ENCODE measurements at places on chromosomes 2 and 18.

GRCh38 chr2:145573608-145574007, 1053.7 kb upstream of the ZEB2 start:
- DNase-seq, result no peak

DNA sequence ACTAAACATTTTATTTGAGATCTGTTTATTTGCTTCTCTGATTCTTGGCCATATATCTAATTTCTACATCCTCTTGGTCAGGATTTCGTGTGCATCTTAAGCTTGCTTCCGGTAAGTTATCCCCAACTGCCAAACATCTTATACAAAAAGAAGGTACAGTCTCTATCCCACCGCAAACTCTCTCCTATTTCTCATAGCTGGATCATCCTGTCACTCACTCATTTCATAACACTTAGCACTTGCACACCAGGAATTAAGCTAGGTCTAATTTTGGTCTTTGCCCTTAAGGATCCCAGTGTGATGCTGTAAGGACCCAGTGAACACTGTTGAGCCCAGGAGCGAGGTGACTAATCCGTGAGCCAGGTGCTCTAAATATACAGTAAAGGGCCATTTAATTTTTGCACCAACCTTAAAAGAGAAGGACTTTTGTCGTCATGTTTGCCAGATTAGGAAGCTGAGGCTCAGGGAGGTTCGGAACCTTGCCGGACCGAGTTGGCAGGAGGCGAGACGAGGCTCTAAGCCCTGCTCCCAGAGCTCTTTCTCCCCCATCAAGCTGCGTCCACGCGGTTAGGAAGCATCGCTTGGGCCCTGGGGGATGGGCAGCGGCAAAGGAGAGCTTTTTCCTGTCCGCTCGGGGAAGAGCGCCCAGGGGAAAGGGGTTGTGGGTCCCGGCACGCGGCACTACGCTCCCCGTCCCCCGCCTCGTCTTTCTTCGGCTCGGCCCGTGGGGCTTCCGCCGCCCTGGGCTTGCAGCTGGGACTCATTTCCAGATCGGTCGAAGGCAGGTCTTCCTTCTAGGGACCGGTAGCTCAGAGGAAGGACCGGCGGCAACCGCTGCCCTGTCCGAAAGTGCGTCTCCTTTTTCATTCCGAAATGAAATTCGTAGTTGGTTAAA, 4.1 kb upstream of the ITPRIPL1 start:
- DNase-seq, result no peak

- DNase-seq, result no peak
Observed at GRCh38 chr18:35473562-35473961, 24.2 kb downstream of the INO80C start.

DNA sequence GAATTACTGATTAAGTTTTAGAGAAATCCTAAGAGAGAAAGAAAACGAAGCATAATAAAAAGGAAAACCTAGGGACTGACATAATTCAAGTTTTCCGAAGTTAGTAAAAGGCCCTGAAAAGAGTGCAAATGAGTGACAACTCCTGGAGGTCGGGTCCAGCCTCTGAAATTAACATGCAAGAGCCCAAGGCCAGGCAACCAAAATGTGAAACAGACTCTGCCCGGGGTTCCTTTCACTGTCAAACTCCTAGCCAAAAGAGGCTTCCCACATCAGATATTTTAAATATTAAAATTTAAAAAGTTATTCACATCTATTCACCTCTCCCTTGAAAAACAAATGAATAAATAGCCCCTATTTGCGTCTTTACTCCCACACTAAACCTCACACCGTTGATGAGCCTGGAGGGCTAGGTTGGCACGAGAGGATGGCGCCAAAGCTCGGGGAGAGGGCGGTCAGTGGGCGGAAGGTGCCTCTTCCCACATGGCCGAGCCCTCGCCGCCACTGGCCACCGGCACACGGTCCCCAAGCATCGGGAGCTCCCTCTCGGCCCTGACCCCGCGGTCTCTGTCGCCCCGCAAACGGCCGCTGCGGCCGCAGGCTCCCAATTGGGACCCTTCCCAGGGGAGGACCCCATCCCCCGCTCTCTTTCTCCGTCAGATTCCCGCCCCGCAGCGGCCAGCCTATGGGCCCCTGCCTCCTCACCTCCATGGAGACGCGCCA, 630 bp downstream of the PPM1G start:
- DNase-seq, result no peak

GRCh38 chr2:139353874-139354273, 573.7 kb upstream of the NXPH2 start:
- DNase-seq, result no peak

DNA sequence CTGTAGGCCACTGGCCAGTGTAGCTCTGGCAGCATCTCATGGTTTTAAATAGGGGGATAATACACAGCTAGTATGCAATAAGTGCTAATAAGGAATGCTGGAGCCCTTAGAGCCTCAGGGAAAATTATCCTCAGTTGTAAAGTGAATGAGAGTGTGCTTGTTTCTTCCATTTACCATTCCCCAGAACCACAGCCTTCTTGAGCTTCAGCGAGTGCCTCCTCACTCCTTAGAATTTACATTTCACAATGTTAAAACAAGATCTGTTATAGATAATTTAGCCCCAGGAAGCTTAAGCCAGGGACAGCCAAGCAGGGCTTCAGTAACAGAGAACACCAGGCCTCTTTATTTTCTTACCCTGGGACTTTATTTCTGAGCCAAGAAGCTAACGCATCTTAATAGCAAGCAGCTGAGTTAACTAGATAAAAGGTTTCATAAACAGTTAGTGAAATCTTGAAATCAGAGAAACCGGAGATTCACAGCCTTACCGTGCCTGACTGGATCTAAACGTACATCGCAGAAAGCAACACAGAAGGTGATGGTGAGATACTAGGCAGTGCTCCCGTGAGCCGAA, 535.2 kb downstream of the TDRD15 start:
- DNase-seq, result no peak

- no peak for DNase-seq
Observed at GRCh38 chr2:23562143-23562542, 177.2 kb downstream of the KLHL29 start.

GRCh38 chr2:139992078-139992477, 1211.9 kb upstream of the NXPH2 start:
- DNase-seq, result no peak

GRCh38 chr2:221943076-221943810, 355.6 kb downstream of the PAX3 start:
- no peak for DNase-seq

DNA sequence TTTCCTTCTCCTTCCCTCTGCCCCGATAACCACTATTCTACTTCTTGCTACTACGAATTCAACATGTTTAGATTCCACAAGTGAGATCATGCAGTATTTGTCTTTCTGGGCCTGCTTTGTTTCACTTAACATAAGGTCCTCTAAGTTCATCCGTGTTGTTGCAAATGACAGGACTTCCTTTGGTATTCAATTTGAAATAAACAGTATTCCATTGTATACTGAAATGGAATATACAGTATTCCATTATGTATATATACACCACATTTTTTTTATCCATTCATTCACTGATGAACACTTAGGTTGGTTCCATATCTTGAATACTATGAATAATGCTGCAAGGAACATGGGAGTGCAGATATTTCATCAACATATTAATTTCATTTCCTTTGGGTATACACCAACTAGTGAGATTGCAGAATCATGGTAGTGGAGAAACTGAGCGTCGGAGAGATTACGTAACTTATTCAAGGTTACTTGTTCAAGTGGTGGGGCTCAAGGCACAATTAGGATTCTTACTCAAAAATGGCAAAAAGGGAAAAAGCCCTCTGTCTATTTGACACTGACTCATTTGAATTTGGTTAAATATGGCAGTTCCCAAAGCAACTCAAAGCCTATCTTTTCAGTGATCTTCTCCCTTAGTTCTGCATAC, 85.1 kb downstream of the CHN1 start:
- DNase-seq, result no peak

DNA sequence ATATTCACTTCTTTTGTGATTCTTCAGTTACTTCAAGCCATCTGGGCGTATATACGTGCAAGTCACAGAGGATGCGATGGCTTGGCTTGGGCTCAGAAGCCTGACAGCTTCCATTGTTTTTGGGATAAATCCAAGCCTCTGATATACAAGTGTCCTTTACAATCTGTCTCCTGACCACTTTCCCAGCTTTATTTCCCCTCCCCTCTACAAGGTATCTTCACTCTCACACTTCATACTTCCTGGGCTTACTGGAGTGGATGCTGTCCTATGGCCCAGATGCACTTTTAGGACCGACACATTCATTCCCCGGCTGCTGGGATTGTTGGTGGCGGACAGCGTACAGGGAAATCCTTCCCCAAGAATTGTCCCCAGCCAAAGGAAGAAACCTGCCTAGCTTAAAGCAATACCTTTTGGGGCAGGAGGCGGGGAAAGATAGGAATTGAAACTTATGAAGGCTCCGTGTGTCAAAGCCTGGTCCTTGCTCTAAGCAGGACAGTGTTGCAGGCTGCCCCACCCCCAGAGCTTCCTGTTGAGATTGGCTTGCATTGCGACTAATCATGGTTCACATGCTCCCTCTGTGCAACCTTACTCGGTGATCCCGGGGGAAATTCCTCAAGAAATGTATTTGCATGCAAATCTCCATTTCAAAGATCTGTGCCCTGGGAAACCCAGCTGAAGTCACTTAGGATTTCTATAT, 802.9 kb upstream of the ID2 start:
- no peak for DNase-seq

DNA sequence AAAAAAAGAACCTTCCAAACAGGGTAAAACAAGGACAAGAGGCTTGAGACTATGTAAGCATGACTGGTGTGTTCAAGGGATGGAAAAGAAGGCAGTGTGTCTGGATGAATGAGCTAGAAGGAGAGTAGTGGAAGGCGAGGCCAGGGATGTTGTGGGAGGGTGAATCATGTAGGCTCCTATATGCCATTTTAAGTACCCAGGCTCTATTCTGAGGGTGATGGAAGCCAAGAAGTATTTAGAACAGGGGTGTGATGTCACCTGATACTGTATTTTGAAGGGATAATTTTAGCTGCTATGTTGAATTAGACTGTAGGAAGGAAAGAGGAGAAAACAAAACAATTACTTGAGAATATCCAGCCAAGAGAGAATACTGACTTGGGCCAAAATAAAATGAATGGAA, 524.7 kb upstream of the CRIM1 start:
- no peak for DNase-seq

DNA sequence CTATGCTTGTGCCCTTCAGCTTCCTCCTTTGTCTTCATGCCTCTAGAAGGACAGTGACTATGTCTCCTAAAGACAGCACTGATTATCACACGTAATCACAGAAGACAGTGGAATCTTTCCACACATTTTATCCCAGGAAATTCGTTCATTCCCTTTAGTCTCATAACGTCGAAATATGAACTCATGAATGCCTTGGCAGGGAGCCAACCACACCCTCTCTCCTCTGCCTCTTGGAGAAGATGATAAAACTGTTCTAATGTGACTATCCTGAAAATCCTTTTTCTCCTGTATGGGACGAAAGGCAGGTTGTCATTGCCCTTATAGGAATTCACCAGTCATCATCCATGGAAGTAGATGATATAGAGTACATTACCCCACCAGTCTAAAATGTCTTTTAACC, 726.6 kb upstream of the FANCL start:
- DNase-seq, result no peak

GRCh38 chr2:132980304-132980703, 310.3 kb upstream of the LYPD1 start:
- no peak for DNase-seq

- DNase-seq, result no peak
Observed at GRCh38 chr2:239034561-239035341, 186.9 kb downstream of the TWIST2 start.

DNA sequence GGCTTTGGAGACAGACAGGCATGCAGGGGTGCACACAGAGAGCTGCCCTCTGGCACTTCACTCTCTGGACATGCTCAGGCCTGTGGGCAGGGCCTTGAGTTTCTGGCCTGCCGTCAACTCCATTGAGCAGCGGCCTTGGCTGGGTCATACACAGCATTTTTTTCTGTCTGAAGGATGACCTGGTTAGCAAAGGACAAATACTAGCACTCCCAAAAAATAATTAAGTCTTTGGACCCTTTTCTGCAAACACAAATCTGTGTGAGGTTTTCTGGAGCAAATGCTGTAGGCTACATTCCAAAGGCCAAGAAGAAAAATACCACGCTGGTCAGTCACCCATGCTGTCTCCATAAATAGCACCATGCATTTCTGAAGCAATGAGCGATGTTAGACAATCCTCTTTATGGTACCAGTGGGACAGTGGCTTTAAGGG, 124.7 kb upstream of the CTAGE1 start:
- no peak for DNase-seq

GRCh38 chr18:2486426-2486825, 84.9 kb downstream of the METTL4 start:
- no peak for DNase-seq

DNA sequence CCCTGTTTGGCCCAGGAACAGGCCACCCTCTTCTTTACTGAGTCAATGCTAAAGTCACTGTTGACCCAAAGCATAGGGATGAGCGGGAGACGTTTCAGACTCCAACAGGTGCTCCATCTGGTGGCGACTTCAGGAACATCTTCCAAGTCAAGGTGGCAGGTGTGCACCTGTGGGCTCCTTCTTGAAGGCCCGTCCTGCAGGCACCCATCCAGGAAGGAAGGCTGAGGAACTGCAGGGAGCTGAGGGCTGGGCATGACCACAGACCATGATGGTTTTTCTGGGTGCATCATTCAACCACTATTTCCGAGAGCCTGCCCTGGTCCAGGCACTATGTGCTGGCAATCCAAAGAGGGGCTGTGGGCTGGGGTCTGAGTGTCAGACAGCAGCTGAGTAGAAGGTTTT, 142.8 kb downstream of the NDUFA10 start:
- DNase-seq, result no peak

GRCh38 chr18:809985-810642, 1.9 kb downstream of the YES1 start:
- no peak for DNase-seq

GRCh38 chr2:73074110-73075069, 2.9 kb upstream of the SFXN5 start:
- no peak for DNase-seq

DNA sequence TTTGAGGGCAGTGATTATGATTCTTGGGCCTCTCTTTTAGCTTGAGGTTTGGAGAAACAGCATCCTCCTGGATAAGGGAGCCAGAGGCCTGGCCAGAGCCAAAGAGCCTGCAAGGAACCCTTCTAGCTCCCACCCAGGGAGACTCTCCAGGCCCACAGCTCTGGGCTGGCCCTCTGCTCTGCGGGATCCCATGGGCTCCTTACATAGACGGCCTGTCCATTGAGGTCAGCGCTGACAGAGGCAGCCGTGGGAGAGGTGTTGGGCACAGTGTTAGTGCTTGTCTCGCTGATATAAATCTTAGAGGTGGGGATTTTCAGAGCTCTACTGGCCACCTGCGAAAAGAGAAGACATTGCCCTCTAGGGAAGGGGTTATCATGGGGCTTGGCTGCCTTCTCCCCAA, 67.2 kb downstream of the XDH start:
- DNase-seq, result no peak

DNA sequence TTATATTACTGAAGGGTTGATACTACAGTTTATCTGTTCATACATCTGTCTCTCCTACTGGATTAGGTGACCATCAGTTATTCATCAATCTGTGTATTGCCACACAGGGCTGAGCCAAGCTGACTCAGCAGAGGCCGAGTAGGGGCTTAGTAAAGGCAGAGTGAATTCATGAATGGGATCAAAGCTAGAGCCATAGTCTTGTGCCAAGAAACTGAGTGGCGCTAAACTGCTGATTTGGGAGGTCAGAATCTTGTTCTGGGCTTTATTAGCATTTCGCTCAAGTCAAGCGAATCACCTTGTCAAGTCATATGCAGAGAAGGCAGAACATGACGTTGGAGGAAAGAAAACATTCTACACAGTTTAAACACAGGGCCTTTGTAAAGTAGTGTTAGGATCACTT, 34.1 kb downstream of the SOCS6 start:
- no peak for DNase-seq
